ENCODE measurements at places on chromosomes 7 and 10.

- DNase-seq: no peak
These were observed 72.8 kb downstream of the PRSS58 start for GRCh38 chr7:142185069-142185468.

DNA sequence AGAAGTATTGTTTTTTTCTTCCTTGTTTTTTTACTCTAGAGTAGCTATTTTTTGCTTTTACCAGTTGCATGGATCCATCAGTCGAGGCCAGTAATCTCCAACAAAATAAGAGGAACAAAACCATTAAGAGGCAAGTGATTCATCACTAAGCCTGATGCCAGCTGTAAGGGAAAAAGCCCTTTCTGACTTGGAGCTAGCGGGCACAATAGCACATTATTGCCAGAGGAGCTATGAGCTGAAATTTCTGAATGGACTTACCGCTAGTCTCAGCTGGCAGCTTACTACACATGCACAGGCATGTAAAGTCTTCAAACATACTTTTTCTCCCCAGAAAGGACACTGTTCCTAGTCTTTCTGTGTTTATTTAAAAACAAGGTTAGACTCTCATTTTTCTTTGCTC is 41.6 kb upstream of the PTPRZ1 start:
- DNase-seq: no peak

DNA sequence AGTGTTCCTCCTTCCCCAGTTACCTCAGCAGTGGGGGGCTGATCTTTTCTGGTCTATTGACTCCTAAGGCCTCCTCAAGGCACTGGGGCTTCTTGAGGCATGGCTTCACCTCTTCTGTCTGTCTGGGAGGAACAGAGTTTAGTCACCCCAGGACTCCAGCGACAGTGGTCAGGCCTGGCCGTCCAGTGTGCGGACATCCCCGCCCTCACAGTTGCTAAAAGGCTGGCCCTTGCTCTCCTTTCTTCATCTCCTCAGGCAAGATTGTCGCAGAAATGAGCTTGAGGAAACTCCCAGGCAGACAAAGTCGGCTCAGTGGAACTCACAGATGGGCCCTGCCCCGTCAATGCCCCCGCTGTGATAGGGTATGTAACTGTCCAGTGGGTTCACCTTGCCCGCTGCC is 7.0 kb upstream of the FFAR4 start:
- DNase-seq: no peak

DNA sequence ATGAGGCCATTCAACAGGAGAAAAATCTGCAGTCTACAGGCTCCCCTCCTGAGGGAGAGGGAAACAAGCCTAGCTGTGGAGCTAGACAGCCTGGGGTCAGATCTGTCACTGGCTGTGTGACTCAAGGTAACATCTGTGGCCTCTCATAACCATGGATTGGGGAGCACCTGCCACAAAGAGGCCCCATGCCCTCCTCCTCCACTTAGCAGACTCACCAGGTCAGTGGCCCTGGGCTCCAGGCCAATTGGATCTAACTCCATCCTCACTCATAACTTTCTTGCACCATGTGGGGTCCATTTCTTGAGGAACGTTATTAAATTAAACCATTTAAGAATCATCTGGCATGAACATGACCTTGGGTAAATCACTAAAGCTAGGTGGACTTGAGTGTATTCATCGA is 1.8 kb downstream of the GDF10 start:
- DNase-seq: no peak

- no peak for DNase-seq
These were observed 11.4 kb downstream of the BCAP29 start for GRCh38 chr7:107591421-107591820.

Measured in SW 1271 (cell line).